ENCODE measurements at places on chromosomes 5 and 9.

DNA sequence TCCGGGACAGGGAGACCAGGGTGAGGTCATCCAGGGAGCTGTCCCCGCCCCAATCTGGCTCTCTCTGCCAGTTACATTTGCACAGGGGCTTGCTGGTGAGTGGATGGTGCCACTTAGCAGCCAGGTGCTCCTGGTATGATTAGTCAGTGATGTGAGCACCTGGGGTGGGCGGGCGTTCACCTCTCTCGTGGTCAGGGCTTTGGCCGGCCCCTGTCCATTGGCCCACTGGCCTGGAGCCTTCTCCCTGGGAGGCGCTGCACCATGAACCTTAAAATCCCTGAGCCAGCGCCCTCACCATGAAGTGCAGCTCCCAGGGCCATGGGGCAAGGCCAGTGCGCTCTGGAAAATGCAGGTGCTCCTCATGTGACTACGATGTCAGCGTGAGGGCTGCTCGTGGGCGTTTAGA, 2.0 kb downstream of the NKD2 start:
- no peak for DNase-seq

GRCh38 chr5:3650320-3650719, 54.7 kb downstream of the IRX1 start:
- no peak for DNase-seq

GRCh38 chr9:16368237-16369087, 502.0 kb downstream of the BNC2 start:
- no peak for DNase-seq

GRCh38 chr9:111020594-111020993, 17.7 kb downstream of the LPAR1 start:
- no peak for DNase-seq

GRCh38 chr9:122930541-122931225, 629 bp downstream of the ZBTB26 start:
- no peak for DNase-seq

DNA sequence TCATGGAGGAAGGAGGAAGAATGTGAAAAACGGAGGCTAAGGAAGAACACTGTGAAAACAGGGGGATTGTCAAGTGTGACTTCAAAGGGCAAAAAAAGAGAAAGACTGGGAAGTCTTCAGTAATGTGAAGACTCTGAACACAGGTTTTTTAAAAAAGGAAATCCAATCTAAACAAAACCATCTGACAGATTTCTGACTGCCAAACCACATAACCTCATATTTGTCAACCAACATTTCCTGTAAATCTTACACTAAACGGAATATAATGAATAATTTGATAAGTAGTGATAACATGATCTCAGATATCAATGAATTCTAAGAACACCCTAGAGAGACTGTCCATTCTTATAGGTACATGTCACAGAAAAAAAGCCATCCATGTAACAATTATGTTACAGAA, 124.7 kb downstream of the FBN2 start:
- DNase-seq, result no peak

- no peak for DNase-seq
Measured at GRCh38 chr9:30970186-30970585, 1414.3 kb upstream of the ACO1 start.

DNA sequence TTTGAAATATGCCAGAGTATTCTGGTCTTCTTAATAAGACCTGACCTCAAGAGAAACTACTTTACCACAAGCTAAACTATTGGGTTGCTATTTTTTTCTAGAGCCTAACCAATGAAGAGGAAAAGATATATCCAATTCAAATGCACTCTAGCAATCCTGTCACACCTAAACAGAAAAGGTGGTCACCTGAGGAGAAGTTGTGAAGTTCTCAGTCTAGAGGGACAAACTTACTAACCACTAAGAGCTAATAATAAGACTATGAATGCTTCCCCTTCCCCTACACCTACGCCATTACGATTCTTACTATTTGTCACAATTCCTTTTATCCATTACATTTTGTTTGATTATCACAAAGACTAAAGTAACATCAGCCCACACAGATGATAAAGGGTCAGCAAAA, 29.7 kb downstream of the RLN2 start:
- no peak for DNase-seq

GRCh38 chr5:173968154-173968797, 20.7 kb upstream of the C5orf47 start:
- no peak for DNase-seq

GRCh38 chr9:114592356-114592755, 4.8 kb downstream of the ATP6V1G1 start:
- DNase-seq, result peak; percentile 33

DNA sequence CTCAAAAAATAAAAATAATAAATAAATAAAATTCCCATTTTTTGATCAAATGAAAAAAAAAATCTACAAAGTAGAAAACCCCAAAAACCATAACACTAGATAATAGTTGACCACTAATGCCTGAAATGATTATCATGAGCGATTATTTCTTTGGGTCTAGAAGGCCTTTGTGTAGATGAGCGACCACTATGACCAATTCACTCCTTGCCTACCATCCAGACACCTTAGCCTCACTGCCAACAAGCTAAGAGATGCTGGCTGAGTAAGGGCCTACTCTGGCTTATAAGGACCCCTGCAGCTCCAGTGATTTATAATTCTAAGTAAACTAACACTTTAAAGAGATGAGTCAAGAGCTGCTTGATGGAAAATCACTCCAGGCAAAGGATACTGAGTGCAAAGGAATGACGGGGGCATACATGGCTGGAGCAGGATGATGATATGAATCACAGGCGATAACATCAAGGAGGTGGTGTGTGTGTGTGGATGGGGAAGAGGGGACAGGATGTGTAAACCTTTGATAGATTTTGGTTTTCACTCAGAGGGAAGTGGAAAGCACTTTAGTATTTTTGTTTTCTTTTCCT, 4.8 kb upstream of the F2RL1 start:
- no peak for DNase-seq

- no peak for DNase-seq
Measured at GRCh38 chr5:138000102-138000723, 32.7 kb downstream of the FAM13B start.

- DNase-seq, result no peak
Measured at GRCh38 chr9:93567271-93567959, 9.0 kb upstream of the PHF2 start.

- no peak for DNase-seq
Measured at GRCh38 chr9:15543047-15543813, 9.6 kb upstream of the CCDC171 start.

GRCh38 chr5:41148448-41148847, 64.9 kb downstream of the C6 start:
- no peak for DNase-seq

DNA sequence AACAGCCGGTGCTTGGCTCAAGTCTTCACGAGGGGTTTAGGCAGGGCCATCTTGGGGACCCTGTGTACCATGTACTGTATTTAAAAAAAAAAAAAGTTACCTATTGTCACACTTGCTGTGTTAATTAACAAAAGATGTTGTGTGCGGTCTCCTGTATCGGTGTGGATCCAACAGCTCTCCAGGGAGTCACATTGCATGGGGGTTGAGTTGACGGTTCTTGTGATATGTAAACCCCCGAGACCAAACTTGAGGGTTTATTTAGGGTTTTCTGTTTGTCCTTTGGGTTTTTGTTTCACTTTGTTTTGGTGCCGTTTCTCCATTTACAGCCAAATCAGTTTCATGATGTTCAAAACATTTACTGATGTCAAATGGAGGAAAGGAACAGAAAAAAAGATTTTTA, 22.2 kb downstream of the AMBP start:
- no peak for DNase-seq

- DNase-seq, result no peak
Measured at GRCh38 chr9:111952559-111952958, 55.9 kb downstream of the UGCG start.

DNA sequence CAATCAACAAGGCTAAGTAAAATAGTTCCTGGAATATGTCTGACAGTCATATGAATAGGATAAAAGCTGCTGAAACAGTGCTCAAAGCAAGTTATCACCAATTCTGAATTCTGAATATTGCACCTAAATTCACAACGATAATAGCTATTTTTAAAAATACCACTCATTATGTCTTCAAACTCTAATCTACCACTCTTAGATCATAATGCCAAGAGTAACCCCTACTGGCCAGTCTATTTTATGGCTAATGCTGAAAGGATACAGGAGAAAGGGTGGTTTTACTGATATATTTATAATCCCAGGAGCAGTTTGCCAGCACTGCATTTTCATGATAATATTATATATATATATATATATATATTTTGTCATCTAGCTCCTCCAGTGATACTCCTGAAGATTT, 232.8 kb downstream of the PDE4D start:
- no peak for DNase-seq

DNA sequence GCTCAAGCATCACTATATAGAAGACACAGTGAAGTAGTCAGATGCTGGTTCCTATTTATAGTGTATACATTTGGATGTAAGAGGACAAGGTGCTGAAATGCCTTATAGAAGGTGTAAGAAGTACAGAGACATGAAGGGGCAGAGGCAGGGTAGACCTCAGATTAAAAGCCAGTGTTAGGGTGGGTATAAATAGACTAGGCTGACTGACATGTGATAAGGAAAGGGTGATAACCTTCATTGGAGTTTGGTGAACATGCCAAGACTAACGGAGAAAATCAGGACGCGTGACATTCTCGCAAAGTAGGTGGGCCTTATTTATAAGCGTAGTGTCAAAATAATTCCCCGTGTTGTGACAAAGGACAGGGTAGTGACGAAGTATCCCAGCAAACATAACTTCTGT, 59.1 kb upstream of the HRH2 start:
- no peak for DNase-seq

DNA sequence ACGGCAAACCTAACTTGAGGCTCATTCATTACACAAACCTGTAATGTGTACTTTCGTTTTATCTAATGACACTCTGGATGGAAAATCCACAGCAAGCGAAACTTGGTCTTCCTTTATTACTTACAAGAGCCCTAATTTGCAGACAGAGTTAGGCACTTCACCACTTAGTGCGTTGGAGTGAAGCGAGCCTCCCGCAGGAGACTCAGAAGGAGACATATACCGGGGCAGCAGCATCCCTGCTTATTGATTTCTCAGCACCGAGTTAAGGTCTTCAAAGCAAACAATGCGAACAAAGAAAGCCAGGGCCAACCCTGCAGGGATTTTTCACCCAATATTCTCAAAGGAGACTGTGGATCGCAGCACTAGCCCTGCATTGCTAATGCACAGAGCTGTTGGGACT, 28.6 kb downstream of the LSM11 start:
- no peak for DNase-seq

DNA sequence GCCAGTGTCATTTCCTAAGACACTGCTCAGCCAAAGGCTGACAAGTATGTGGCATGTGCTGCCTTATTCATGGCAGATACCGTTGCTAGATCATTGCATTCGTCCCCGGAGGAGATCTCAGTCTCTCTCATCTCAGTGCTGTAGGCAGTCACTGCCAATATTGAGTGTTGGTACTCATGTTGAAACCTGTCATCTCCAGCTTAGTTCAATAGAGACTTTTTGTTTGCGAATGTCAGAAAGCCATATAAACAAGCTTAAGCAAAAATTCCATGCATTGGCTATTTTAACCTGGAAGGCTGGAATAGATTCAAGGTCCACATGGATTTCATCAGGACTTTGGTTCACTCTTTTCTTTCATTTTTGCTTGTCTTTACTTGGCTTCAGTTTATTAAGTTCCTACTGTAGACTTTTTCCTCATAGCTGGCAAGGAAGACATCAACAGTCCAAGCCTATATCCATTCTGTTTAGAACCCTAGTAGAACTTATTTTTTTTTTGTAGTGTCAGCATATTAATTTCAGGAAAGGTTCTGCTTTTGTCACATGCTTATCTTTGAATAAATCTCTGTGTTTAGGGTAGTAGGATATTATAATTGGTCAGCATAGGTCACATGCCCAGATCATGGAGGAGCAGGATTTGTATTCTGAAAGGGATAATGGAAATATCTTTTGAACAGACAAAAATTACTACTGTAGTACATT, 66.8 kb downstream of the FCHO2 start:
- no peak for DNase-seq

DNA sequence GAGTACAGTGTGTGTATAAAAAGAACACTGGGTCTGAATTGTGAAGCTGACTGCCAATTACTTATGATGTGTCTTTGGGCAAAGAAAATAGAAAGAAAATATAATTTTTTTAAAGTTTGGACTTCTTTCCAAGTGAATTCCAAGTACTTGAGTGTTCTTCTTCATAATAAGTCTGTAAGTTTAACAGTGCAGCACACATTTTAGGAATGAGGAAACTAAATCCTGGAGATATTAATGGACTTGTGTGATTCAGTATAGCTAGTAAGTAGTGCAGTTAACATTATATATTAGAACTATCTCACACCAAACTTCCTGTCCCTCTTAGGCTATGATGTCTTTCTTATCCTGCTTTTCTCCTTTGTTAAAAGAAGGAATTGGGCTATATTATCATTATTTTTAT, 1953.8 kb downstream of the MAT2B start:
- no peak for DNase-seq

DNA sequence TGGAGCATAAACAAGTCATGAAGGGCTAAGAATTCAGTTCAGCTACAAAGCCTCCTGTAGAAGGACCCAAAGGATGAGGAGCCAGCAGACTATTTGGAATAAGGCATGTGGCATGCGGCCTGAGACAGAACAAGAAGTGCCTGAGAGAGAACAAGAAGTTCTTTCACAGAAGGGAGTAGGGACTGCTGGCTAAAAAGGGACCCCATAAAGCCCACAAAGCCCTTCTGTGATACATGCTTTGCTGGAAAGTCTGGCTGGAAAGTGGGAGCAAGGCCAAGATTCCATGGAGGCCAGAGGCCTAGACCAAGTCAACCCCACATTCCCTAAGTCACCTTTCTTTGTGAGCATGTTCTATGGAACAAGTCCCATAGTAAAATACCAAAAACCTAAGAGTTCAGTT, 35.9 kb upstream of the UBAP2 start:
- no peak for DNase-seq

GRCh38 chr5:151028717-151029116, 8.3 kb downstream of the GPX3 start:
- no peak for DNase-seq

GRCh38 chr9:8186560-8186959, 387.0 kb upstream of the DMAC1 start:
- DNase-seq, result no peak

- DNase-seq, result no peak
Measured at GRCh38 chr9:115213818-115214334, 95.9 kb upstream of the TNC start.

- no peak for DNase-seq
Measured at GRCh38 chr9:89670114-89670513, 65.3 kb downstream of the GADD45G start.

- no peak for DNase-seq
Measured at GRCh38 chr9:124947727-124948391, 7.0 kb upstream of the GOLGA1 start.

GRCh38 chr5:36168737-36169136, 16.8 kb downstream of the SKP2 start:
- no peak for DNase-seq
